Suprapubic skin (tissue), 4 donors: ENCODE measurements at places on chromosomes 12 and 14.

DNA sequence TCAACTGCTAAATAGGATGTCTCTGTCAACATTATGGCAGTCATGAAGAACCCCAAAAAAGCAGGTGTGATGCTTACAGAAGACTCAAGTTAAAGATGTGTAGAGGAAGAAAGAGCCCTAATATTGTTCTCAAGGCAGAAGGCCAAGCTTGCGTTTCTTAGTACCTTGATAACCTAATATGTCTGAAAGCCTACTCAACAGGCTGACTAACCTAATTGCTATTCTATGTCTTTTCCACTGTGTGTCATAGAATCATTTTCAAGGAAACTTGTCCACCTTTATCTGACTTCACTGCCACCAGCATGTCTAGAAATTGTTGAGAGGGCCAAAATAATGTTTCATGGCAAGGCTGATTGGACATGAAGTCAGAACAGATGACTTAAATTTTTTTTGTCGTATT lies 373.2 kb downstream of the BTG1 start:
- no peak for DNase-seq

- DNase-seq: no peak
These were observed 51.3 kb downstream of the KCNA5 start for GRCh38 chr12:5094986-5095385.

GRCh38 chr14:97543816-97544215 lies 746.6 kb downstream of the VRK1 start:
- DNase-seq: no peak

DNA sequence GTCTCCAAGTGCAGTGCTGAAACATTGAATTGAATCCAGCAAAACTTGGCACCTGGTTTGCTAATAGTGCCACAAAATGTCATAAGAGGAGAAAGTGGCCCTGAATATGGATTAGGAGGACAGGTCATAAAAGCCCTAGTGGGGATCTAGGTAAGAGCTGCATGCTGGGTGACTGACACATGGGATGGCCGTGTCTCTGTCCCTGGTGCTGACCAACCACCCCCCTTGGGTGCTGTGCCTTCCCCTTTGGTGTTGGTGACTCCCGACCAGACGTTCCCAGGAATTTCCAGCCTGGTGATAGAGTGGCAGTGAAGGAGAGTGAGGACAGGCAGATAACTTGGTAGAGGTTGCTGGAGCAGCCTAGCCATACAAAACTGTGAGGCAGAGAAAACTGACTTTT lies 142.8 kb downstream of the VRK1 start:
- DNase-seq: no peak

- DNase-seq: no peak
These were observed 89.6 kb upstream of the PTPRR start for GRCh38 chr12:71010143-71010479.

GRCh38 chr14:36600431-36600830 lies 18.0 kb upstream of the NKX2-8 start:
- DNase-seq: no peak

DNA sequence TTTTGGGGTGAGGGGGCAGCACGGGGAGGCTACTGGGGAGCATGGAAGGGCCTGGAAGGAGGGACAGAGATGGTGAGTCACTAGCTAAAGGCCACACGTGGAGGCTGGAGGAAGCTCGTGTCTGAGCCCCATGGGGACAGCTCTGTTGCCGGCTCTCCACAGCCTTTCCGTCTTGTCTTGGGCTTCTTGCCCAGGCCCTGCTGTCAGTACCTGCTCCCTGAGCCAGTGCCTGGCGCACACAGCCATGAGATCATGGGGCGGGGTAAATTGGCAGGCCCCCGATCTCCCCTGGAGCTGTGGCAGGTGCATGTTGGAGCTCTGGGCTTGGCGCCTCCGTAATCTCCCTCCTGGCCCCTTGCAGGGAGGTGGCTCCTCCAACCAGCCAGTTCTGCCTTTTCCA lies 16.1 kb upstream of the KRT80 start:
- peak; percentile 89 for DNase-seq

- DNase-seq: no peak
These were observed 181.0 kb upstream of the BMP4 start for GRCh38 chr14:54137614-54137961.

GRCh38 chr12:129053232-129053631 lies 200.0 kb downstream of the GLT1D1 start:
- DNase-seq: no peak

DNA sequence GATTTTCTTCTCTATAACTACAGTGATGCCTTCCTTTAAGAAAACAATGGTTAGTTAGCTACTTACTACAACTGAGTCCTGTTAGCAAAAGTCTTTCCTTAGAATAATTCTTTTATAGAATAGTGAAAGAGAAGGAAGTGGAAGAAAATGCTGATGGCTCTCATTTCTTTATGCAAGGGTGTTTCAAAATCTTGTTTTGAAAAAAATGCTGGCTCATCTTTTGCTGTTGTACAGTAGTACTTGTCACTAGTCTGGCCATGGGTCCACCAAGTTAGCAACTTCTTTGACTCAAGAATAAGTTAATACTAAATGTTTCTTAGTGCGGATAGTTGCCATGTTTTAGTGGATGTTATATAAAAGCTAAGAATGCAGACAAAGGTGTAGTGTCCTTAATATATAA lies 225.4 kb downstream of the PTPRO start:
- no peak for DNase-seq

- no peak for DNase-seq
These were observed 28.4 kb upstream of the CDKL1 start for GRCh38 chr14:50425105-50425504.

- no peak for DNase-seq
These were observed 101.0 kb downstream of the RALGAPA1 start for GRCh38 chr14:35708062-35708461.

DNA sequence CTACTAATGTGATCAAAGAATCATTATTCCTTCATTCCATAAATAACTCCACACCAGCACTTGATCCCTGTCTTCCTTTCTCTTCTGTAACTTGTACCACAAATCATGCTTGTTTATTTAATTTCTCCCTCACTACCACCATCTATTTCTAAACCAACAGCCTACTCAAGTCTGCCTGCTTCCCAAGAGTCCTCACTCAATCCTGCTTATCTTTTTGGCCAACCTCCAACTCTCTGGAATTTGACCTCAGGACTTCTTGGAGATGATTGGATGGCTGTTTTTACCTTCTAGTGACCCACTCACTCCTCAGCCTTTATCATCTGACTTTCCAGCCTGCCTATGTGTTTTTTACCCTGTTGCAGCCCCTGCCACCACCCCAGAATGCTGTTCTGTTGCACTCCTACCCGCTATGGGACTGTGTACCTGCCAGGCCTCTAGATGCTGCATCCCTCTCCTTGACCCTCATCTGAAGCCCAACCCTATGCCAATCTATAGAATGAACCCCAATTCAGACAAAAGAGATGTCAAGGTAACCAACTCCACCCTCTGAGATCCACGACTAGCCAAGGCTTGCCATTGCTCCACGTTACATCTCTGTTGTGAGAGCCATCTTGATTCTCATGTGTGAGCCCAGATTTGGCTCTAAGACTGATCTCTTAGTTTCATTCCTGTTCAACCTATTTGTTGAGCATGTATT lies 150.2 kb upstream of the PLEKHG7 start:
- no peak for DNase-seq

DNA sequence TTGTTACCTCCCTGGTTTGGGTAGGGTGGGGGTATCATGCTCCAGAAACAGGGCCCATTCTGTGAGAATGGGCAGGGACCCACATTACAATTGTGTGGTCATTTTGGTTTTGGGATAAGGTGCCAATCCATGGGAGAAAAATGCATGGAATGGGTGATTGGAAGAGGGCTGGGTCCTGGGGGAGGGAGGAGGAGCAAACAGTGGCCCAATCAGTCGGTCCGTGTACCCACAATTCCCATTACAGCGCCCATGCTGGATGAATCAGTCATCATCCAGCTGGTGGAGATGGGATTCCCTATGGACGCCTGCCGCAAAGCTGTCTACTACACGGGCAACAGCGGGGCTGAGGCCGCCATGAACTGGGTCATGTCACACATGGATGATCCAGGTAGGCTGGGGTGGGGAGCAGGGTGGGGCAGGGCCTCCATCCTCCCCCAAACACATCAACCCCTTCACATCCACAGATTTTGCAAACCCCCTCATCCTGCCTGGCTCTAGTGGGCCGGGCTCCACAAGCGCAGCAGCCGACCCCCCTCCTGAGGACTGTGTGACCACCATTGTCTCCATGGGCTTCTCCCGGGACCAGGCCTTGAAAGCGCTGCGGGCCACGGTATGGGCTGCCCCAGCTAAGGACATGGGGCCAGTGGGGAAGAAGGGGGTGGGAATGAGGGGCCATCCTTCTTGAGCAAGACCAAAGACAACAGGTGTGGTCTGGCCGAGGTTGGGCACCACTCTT lies 3.6 kb upstream of the TPI1 start:
- no peak for DNase-seq

- no peak for DNase-seq
These were observed 210.1 kb upstream of the EEA1 start for GRCh38 chr12:93139028-93139665.

DNA sequence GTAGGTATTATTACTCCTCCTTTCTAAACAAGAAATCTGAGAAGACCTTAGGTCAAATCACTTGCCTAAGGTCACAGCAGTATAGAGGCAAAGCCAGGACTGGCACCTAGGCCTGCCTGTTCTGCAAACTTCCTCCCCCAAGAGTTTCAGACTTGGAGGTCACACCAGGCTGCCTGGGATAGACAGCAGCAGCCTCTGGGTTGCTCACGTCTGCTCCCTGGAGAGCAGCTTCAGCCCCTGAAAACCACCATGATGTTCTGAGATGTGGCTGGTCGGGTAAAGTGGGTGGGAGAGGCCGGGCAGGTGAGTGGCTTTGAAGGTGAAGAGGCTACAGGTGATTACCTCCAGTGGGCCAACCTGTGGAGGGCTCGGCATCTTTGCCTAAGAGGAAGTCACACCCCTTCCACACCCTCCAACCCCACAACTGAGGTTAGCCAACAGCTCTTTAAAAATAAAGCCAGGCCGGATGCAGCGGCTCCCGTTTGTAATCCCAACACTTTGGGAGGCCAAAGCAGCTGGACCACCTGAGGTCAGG lies 37.0 kb upstream of the PNMA1 start:
- DNase-seq: no peak

GRCh38 chr12:49945394-49946080 lies 5.0 kb upstream of the AQP2 start:
- peak; percentile 85 for DNase-seq

- DNase-seq: no peak
These were observed 156.4 kb upstream of the SYT10 start for GRCh38 chr12:33596061-33596460.

DNA sequence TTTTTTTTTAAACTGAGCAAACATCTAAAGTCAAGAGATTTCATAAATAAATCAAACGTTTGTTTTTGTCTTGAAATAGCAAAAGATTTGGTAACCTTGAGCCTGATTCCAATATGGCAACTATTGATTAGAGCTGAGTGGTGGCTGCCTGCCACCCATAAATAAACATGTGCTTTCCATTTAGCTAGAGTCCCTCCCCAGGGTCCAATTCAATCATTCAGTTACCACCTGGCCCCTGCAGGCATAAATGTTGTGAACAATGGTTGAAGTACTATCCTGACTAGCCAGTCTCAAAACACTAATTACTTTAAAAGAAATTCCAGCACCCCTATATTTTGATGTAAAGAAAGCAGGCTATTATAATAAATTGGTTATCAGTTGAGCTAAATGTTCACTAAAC lies 129.7 kb upstream of the GRIP1 start:
- no peak for DNase-seq

DNA sequence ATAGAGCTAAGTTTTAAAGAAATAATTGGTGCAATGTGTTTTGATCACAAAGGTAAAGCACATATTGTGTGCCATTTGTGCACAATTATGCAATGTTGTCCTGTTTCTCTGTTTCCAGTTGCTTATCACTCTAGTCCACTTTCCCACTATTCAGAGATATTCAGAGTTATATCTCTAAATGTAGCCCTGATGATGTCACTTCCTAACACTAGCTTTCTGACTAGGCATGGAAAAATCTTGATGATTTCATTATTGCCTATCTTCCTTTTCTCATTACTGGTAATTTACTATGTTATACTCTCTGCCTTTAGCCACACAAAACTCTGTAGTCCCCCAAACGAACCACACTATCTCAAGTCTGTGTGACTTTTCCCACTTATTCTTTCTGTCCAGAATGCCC lies 221.2 kb downstream of the TRHDE start:
- DNase-seq: no peak

- no peak for DNase-seq
These were observed 3.2 kb upstream of the ZNF839 start for GRCh38 chr14:102316338-102316742.

GRCh38 chr12:121404734-121405133 lies 4.8 kb downstream of the RNF34 start:
- no peak for DNase-seq

DNA sequence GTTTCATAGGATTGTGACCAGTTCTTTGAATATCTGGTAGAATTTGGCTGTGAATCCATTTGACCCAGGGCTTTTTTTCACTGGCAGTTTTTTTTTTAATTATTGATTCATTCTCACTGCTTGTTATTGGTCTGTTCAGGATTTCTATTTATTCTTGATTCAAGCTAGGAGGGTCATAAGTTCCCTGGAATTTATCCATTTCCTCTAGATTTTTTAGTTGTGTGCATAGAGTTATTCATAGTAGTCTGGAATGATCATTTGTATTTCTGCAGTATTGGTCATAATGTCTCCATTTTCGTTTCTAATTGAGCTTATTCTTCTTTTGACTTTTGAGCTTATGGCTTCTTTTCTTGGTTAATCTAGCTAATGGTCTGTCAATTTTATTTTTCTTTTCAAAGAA lies 291.6 kb downstream of the AKAP6 start:
- no peak for DNase-seq

DNA sequence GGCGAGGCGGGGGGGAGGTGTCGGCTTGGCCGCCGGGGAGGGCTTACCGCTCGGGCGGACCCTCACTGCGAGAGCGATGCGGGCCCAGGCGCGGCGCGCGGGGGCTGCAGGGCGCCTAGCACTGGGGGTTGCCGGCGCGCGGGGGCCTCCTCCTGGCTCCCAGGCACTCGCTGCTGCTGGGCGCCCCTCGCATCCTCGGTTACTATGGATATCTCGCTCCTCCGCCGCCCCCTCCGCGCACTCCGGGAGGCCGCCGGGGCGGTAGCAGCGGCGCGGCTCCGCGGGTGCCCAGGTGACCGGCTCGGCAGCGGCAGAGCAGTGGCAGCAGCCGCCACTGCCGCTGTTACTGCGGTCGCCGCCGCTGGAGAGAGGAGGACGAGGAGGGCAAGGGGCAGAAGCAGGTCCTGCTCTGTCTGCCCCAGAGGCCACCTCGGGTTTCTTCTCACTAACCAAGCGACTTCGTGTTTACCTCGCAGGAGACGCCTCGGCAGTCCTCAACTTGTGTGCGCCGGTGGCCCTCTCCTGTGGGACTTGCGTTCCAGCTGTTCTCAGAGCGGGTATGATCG lies 250.1 kb downstream of the APAF1 start:
- no peak for DNase-seq

DNA sequence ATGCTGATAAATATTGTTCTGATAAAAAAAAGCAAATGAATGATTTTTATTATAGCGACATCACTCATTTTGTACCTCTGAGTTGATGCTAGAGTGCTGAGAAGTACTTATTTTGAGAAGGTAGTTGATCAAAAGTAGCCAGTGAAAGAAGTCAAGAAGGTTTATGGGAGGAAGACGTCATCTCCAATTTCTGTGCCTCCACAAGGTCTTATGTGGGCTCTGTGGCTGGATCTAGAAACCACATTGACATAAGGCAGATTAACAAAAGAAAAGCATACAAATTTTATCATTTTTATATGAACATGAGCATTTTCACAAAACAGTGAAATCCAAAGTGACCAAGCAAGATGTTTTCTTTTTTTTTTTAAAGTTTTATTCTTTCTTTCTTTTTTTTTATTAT lies 289.5 kb upstream of the FAR2 start:
- DNase-seq: no peak
